CD4-positive, alpha-beta T cell treated with Interleukin-4 for 1 hour (primary cell): ENCODE measurements at places on chromosomes 2 and 18.

DNA sequence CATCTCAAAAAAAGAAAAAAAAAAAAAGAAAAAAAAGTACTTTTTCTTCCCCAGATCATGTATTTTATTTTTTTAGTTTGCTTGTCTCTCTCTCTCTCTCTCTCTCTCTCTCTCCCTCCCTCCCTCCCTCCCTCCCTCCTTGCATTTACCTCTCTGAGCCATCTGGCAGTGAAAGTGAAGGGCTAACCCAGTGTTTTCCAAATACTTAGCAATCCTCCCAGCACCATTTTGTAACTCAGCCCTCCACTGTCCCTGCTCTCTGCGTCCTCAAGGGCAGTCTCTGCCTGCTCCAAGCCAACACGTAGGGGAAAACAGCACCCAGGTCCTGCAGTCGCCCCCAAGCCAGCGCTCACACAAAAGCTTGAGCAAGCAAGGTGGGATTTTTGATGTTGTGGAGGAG is 19.6 kb upstream of the TEX44 start:
- DNase-seq = no peak

- peak; percentile 10 for DNase-seq
Measured at GRCh38 chr2:74585406-74586185, 31.1 kb downstream of the DOK1 start.

DNA sequence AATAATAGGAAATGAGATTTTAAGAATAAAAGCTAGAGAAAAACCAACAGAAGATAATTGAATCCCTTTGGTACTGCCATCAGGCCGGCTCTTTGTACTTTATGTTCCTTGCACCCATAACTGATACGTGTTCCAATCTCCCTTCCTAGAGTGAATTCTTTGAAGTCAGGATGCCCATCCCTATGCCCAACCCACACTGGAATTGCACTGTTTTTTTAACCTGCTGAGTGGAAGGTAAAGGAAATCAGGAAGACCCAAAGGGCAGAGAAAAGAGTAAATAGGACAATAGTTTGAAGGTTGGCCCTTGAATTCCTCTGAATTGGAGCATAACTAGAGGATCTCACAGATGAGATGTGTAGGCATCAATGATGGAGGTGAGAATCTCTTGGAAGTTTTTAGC is 4.4 kb upstream of the ATG16L1 start:
- DNase-seq = no peak

GRCh38 chr2:143183804-143184463 is 54.7 kb downstream of the ARHGAP15 start:
- no peak for DNase-seq

DNA sequence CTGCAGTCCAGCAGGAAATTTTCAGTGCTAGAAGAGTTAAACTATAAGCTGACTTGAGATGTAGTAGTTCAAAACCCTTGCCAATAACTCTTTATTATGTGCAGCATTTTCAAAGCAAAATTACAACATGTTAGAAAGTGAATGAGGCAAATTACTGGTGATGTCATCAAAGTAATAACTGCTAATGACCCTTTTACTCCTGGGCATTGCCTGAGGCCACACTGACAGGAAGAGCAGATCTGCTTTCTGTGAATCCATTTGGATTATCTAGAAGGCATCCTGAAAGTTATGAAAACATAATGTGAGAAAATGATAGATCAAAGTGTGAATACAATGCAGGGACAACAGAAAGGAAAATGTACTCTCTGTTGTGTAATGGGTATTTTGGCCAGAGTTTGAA is 139.6 kb upstream of the TRIB2 start:
- no peak for DNase-seq

DNA sequence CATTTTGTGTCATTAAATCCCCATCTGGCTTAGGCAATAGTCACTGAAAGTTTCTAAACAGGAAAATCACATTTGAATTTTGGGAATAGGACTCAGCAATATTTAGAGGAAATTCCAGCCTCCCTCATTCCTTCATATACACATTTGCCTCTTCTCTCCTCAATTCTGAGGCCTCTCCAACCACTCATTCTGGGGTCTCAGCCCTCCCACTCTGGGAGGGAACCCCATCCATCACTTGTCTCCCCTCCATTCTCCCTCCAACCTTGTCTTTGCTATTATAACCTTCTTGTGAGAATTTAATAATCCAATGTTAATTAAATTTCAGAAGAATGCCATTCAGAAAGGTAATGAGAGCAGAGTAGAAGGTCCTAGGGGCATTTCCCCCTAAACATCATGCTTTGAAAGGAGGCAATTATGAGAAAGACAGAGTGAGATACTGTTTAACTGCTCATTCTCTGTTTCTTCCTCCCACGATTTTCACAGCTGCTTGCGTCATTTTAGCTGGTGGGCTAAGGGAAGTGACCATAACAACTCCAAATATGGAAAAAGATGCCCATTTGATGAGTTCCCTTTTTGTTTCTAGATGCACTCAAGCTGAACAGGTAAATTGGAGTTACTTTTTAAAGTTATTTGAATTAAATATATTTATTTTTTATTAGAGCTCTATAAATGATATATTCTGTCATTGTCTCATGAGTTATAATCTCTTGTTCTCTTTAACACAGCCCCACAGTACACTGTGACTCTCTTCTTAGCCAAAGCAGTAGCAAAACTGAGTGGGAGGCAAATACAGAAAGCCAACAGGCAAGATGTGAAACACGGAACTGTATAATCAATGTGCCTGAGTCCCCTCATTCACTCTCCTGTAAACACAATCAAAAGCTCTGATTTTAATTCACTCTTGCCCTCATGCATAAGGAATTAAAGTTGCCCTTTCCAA is 135.1 kb downstream of the DLGAP1 start:
- no peak for DNase-seq

- DNase-seq = no peak
Measured at GRCh38 chr2:225600444-225600843, 200.9 kb downstream of the NYAP2 start.

GRCh38 chr2:203871371-203871983 is 3.9 kb downstream of the CTLA4 start:
- DNase-seq = peak; percentile 35

DNA sequence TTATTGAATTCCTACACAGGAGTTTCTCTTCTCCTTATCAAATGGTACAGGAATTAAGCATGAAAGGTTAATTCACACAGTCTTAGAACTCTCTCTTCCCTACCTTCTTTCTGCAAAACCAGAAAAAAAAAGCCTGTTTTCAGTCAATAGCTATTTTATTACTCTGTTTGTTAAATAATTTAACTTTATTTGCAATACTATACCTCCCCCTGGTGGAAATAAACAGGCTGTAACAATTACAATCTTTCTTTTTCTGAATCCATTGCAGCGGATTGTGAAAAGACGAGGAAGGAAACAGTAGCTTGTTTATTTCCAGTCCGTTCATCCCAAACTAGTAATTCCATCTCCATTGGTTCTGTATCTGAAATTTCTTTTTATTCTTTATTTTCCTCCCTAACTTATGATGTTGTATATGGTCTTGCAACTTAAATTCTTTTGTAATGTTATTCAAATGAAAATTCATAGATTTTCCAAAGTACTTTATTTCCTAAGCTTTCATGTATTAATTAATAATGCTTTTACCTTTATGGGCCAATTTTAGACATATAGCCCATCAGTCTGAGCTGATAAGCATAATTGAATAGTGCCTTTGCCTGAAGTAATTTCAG is 165.2 kb downstream of the SH3BP4 start:
- DNase-seq = no peak

- DNase-seq = no peak
Measured at GRCh38 chr2:189522435-189523151, 58.0 kb downstream of the SLC40A1 start.

DNA sequence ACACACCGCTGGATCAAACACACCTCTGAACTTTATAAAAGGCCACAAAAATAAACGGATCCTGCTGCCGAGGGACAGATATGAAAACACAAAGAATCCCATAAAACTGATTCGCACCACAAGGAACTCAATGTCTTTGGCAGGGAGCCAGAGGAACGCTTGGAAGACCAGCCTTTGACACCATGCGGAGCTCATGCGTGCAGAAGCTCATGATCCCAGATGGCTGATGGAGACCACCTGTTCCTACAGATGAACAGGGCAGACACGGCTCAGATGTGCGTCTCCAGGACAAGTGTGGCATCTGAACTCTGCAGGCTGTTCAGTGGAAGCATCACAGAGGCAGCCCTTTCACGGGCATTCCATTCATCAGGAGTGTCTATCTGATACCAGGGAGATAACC is 24.9 kb downstream of the COPS9 start:
- no peak for DNase-seq

DNA sequence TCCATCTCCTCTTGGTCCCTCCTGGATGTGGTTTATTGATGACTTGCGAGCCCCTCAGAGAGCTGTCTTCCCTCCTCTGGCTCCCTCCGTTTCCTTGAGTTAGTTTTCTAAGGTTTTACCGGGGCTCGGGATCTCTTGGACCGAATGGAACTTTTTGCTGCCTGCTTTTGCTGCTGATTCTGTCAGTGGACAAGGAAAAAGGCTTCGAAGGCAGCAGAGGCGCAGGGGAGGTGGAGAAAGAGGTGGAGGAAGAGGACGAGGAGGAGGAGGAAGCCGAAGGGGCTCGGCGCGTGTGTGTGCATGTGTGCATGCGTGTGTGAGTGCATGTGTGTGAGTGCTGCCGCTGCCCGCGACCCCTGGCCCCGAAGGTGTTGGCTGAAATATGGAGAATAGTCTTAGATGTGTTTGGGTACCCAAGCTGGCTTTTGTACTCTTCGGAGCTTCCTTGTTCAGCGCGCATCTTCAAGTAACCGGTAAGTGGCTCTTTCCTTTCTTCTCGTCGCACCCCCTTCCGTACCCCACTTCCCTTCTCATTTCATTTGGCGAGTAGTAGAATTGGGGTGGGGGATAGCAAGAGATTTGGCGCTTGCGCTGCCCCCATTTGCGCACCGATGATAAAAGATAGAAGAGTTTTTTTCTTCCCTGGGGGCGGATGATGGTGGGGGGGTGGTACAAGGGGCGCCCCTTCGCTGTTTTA is 557 bp downstream of the DCC start:
- no peak for DNase-seq

DNA sequence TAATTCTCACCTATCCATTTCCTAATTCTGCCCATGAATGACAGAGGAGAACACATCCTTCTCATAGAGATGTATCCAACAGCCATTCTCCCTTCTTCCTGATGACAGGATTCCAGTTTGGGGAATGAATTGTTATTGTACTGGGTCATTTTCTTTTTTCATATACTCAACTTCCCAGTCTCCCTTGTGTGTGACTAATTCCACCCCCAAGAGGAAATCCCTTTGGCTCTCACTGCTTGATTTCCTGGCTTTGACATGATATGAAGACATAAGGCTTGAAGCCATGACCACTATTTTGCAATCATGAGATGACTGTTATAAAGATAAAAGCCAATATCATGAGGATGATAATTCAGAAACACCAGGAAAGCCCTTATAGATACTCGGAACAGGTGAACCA is 384.7 kb upstream of the ACVR2A start:
- no peak for DNase-seq

DNA sequence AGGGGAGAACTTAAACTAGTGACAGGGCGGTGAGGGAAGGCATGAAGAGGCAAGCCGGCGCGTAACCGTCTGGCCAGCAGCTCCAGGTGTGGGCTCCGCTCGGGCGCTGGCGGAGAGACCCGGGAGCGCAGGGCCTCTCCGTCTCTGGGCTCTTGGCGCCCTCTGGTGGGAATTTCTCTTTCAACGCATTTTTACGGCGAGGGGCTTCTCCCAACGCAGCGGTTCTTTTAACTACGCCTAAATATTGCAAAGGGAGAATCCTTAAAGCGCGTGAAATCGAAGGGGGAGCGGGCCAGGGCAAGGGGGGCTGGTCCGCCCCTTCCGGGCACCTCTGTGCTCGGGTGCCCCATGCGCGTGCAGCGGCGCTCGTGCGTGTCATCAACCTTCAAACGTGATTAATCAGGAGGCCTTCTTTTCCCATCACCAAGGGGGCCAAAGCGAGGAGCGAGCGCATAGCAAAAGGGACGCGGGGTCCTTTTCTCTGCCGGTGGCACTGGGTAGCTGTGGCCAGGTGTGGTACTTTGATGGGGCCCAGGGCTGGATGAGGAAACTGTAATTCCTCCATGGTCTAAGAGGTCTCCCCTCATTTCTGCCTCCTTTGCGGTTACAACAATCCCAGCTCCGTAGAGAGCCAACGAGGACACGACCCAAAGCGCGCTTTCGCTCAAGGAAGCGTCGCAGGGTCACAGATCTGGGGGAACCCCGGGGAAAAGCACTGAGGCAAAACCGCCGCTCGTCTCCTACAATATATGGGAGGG is 762 bp upstream of the GAD1 start:
- peak; percentile 57 for DNase-seq

- DNase-seq = no peak
Measured at GRCh38 chr2:173596244-173596643, 241.6 kb downstream of the CDCA7 start.

GRCh38 chr2:57107353-57107752 is 923.6 kb downstream of the CCDC85A start:
- no peak for DNase-seq

- DNase-seq = no peak
Measured at GRCh38 chr2:39381653-39382052, 55.4 kb downstream of the MAP4K3 start.

- no peak for DNase-seq
Measured at GRCh38 chr2:26892922-26893524, 45.1 kb downstream of the DPYSL5 start.

GRCh38 chr2:207929923-207930322 is 95.4 kb downstream of the PLEKHM3 start:
- DNase-seq = no peak

- no peak for DNase-seq
Measured at GRCh38 chr2:73852020-73852419, 23.3 kb downstream of the STAMBP start.

DNA sequence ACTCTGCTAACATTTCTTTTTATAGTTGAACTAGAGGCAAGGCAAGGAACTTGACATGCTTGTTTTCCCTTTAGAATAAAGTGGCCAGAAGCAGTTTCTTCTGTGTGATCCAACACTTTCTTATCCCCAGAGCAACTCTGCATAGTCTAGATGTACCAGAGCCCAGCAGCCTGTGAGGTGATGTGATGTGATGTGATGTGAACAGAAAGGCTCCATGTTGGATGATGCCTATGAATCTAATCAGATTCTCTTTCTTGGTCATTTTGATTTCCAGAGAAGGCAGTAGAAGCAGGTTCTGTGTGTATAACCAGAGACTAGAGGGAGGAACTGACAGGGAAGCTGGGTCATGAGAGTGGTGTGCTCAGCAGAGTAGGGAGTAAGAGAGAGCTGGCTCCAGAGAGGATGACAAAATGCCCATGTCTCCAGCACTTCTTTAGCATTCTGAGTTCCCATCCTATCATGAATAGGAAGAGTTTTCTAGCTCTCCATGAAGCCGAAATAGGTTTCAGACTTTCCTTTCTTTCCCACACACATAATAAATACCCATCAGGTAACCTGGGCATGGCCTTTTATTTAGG is 31.0 kb upstream of the PTH2R start:
- no peak for DNase-seq

- no peak for DNase-seq
Measured at GRCh38 chr2:215436705-215437565, 1.1 kb upstream of the FN1 start.

- no peak for DNase-seq
Measured at GRCh38 chr2:21643180-21643579, 519.4 kb downstream of the TDRD15 start.

GRCh38 chr2:220767591-220768255 is 804.4 kb downstream of the EPHA4 start:
- no peak for DNase-seq

GRCh38 chr2:227479865-227480475 is 8.0 kb downstream of the AGFG1 start:
- DNase-seq = peak; percentile 33
